ENCODE measurements at places on chromosomes 12 and 14.

DNA sequence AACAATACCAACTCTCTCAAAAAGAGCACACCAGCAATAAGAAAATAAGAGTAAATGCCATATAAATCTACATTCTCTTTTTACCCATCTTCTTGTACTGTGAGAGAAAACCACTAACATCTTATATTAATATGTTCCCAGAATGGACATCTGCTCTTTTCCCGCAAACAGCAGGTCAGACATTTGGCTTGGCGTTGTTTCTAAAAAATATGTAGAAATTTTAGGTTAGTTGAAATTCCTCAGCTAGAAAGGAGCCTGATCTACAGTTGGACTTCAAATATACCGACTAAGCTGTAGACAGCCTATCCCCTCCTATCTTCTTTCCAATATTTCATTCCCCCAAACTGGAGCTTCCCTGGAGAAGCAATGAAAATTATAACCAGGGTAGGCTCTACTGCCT, 88.7 kb downstream of the PPP2R5E start:
- no peak for DNase-seq

GRCh38 chr14:99382781-99383471, 97.7 kb downstream of the SETD3 start:
- no peak for DNase-seq

DNA sequence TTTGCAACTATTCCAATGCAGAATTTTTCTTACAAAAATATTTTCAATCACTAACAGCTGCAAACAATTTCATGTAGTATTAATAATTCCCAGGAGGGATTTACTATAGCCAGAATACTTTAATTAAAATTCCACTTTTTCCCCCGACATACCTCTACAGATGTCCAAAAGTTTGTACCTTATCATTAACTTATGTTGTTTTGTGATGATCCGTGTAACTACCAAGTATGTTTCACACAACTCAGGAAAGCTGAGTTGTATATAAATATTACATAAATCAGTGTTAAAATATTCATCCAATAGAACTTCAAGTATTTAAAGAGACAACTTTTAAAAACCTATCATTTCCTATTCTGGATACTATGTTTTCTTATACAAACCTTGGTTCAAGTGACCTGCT, 2.4 kb downstream of the EPS8 start:
- no peak for DNase-seq

DNA sequence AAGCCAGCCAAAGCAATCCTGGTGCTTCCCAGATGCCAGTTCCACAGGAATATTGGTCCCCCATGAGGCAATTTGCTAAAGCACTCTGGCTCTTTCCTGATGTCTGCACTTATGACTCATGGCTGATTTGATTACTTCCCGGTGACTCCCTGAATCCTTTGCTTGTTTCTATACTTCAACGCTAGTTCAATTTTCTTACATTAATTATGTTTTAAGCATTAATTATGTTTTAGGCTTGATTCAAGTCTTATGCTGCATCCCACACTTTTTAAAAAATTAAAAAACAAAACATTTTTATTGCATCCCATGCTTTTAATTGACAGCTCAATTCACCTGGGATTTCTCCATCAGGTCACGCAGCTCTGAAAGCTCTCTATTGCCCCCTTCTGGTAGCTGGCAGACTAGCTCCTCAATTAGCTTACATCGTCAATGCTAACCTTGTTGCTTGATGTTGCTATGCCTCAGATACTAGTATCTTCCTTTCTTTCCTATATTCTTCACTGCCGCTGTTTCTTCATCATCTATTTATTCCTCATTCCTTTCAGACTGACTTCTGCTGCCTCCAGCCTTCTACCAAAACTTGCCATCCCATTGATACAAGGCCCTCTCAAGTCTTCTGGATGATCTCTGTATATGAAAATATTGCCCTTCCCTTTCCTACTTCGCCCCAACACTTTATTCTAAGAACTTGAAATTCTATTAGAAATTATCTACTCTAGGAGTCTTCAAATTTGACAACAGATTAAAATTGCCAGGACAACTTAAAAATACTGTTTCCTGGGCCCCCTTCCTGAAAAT, 32.0 kb downstream of the TSHR start:
- DNase-seq = no peak

- no peak for DNase-seq
These were observed 66.4 kb upstream of the SFSWAP start for GRCh38 chr12:131644481-131644880.

GRCh38 chr14:56552615-56553014, 27.0 kb upstream of the TMEM260 start:
- DNase-seq = no peak

GRCh38 chr12:58917699-58918468, 2.4 kb downstream of the LRIG3 start:
- DNase-seq = no peak

DNA sequence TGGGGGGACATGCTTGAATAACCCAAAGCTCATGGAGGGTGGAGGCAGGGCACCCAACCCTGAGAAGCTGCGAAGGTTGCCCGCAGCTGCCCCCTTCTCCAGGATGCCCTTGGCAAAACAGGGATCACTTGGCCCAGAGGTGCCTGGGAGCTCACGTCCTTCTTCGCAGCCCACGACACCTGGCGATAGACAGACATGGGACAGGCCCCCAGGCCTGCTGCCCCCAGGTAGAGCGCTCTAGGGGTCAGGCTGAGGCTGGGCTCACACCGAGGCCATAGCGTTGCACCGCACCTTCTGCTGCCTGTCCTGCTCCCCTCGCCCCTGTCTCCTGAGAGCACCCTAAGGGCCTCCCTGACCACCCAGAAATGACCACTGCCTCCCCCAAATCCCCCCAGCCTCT, 20.2 kb upstream of the PLA2G1B start:
- no peak for DNase-seq
